ENCODE measurements at places on chromosomes 4 and X.
A peak's percentile ranks its signal among the peaks of the same experiment; 100 is the strongest.

DNA sequence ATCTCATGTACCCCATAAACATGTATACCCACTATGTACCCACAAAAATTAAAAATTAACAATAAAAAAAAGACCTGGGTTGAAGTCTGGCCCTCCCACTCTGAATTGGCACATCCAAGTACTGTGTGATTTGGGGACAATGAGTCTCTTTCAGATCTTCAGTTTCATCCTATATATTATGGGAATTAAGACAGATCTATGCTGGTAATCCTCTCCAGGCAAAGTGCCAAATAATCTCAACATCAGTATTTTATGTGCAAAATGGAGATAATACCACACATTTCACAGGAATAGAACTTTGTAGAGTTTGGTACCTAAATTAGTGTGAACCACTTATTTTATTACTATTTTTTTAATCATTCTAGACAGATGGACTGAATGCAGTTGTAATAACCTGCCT is 11.0 kb upstream of the SCD5 start:
- DNase-seq, result no peak

- DNase-seq, result no peak
These were observed 628.8 kb downstream of the SPRY1 start for GRCh38 chr4:124025428-124025827.

- no peak for DNase-seq
These were observed 345.2 kb upstream of the GRID2 start for GRCh38 chr4:91958596-91958995.

DNA sequence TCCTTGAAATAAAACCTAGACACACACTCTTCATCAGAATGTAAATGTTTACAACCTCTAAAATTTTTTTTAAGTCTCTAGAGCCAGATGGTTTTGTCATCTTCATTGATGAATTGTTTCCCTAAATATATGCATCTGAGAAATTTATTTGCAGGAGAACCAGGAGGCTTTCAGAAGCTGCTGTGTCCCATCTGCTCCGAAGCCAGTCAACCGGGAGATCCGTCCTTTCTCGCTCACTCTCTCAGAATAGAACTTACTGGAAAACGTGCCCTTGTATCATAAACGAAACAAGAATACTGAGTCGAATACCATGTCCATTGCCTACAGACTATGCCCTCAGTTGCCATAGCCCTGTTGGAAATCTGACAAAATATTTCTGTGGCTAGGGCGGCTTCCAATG is 103.5 kb downstream of the SLC34A2 start:
- DNase-seq, result no peak

DNA sequence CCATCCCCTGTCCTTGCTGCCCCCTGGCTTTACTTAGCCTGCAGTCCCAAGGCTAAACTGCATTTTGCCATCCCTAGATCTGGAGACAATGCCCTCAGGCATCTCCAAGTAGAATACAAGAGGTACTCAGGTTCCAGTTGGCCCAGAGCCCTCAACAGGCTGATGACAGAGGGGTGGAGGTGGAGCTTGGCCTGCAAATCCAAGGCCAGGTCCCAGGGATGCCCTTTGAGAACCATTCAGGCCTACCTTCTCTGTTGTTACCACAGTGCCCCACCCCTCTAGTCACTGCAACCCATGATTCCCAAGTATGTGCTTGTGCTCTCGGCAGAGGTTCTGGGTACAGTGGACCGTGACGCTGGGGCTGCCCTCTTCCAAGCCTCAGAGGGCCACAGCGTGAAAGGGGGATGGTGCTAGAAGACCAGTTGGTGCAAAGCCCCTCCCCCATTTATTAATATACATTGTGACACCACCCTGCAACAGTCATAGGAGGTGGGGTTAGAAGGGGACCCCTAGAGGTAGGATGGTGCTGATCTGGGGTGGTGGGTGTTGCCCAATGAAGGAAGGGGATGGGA is 6.4 kb upstream of the UBA1 start:
- no peak for DNase-seq

- DNase-seq, result no peak
These were observed 289.7 kb downstream of the SHOX start for GRCh38 chrX:920234-920799.

DNA sequence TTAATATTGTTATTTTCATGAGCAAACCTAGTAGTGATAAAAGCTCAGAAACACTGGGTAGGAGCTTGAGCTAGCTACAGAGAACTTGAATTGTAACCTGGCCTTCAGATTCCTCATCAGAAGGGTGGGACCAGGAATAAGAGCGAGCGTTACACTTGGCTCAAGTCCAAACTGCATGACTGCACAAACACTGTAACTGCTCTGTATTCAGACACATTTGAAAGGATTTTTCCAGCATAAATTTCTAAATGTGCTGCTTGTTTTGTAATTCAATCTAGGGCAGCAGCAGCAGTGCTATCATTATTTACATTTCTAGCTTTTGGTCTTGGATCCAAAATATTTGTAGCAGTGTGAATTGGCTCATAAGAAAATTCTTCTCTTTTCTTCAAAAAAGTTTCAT is 133.0 kb upstream of the TMLHE start:
- no peak for DNase-seq

GRCh38 chr4:1683736-1684505 is at the start of gene FAM53A:
FAM53A (minus strand) TSS chr4:1684313; CDS start chr4:1668741, 15,572 bp downstream.
- DNase-seq, result peak; percentile 3

GRCh38 chr4:31660916-31661315 is 940.7 kb downstream of the PCDH7 start:
- no peak for DNase-seq

GRCh38 chr4:88960576-88960975 is 96.4 kb downstream of the FAM13A start:
- DNase-seq, result no peak

DNA sequence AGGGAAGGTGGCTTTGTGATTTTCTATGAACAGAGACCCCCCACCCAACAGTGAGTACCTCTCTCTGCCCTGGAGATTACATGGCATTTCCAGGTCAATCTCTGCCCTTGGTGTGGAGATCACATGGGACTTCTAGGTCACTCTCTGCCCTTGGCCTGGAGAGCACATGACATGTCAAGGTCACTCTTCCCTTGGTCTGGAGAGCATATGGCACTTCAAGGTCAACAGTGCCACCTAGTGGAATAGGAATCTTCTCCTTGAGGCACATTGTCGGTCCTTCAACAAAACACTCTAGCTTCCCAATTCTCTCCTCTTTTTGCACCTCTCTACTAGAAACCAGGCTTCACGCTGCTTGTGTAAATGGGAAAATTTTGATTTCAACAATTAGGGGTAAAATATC is 66.2 kb upstream of the TACR3 start:
- no peak for DNase-seq

DNA sequence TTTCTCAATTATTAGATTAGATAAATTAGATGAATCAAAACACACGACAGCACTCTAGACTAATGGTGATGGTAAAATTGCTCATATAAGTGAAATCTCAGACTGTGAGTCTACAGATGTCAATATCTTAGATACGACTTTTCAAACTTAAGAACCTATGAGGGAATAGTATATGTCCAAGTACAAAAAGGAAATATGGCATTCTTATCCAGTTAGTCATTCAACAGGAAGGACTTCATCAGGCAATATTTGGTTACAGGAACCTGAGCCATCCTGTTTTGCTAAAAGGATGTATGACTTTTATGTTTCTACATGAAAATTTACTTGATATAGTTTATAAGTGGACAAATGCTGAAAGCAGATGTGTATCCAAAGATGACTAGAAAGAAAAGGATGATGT is 107.0 kb downstream of the CT47B1 start:
- DNase-seq, result no peak

DNA sequence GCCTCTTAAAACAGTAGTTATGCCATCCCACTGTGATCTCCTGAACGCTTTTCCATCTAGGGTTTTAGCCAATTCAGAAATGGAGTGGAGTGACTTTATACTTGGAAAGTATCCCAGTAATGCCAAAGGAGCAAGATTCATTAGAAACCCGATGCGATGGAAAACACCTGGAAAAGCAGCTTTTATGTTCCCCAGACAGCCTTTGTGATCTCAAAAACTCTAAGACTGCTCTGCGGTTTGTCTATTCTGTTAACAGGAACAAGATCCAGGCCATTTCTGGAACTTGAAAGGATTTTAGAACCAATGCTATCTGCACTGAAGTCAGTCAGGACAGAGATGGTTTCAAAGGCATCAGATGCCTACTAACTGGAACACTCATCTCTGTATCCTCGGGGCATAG is 145.1 kb downstream of the APBB2 start:
- no peak for DNase-seq

- no peak for DNase-seq
These were observed 1638.8 kb upstream of the PCDH7 start for GRCh38 chr4:29081234-29081955.

DNA sequence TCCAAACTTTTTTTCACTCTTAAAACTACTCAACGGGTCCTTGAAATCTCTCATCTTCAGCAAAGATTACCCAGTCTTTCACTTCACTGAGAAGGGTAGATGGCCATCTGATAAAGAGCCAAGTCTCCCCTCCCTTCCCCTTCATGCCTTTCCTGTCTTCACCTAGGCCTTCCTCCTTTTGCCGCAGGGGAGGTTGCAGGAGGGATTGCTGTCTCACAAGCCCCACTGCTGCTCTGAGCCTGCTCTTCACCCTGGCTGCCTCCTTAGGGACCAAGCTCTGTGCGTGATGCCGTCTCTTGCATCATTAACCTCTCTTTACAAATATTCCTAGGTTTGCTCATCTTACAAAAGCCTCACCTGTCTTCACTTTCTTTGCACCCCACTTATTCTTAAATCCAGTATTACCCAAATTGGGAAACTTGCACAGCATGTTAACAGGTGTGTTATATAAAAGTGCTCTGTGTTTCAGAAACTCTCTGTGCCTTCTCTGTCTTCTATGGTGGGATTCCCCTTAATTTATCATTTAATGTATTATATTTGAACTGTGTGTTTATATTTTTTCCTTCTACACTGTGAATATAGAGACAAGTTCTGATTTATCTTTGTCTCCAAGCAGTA is 3.8 kb downstream of the ZFX start:
- no peak for DNase-seq

DNA sequence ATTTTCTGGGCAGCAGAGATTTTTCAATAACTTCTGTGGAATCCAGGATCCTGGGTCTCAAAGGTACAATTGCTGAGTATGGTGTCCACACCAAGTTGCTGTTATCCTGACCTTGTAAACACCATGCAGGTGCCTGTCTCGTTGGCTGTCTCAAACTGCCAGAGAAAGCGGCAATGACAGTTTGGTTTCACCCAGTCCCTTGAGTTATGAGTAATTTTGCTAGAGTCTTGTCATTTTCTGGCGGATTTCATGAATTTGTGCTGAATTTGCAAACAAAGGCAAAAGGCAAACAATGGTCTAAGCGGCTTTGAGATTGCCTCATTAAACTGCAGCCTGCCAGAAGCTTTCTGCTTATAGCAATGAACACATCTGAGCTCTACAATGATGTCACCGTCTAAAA is 847.9 kb downstream of the RAB28 start:
- DNase-seq, result no peak

DNA sequence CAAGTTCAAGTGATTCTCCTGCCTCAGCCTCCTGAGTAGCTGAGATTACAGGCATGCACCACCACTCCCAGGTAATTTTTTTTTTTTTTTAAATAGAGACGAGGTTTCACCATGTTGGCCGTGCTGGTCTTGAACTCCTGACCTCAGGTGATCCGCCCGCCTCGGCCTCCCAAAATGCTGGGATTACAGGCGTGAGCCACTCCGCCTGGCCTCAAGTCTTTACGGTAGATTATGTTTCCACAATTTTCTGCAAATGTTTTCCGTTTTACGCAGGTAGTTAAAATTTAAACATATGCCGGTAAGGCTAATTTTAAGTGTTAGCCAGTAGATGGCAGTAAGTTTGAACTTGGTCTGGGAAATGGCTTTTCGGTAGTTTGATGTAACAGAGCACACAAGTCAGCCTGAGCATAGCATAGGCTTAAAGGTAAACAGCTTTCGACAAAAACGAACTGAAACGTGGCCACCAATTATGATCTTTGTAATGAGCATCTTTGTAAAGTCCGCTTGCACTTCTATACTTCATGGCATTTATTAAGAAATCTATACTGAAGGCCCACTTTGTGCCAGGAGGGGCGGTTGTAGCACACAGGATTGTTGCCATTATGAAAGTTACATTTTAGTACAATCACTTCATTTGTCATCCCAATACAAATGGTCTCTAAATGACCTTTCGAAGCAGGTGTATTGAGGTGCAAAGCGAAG is 31.1 kb downstream of the CCKAR start:
- DNase-seq, result no peak

DNA sequence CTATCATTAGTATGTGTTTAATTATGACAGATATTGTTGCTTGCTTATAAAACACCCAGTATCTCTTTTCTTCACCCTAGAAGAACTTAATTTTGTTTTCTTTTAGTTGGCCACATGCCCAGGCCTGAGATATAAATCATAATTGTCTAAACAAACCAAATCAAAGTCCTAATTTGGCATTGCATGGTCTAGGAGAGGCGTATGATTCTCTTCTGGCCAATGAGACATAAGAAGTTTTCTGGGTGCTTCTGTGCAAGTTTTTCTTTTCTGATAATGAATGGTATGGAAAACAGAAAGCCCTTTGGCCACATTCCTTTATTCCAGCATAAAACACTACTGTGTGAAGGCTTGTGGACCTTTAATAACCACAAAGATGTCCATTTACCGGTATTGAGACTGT is 192.9 kb upstream of the CTSO start:
- DNase-seq, result no peak

GRCh38 chr4:37723067-37723466 is 36.9 kb upstream of the RELL1 start:
- DNase-seq, result no peak

GRCh38 chrX:38538134-38538533 is 23.2 kb upstream of the TSPAN7 start:
- DNase-seq, result no peak

GRCh38 chr4:54941994-54942552 is 183.3 kb downstream of the KDR start:
- DNase-seq, result no peak

DNA sequence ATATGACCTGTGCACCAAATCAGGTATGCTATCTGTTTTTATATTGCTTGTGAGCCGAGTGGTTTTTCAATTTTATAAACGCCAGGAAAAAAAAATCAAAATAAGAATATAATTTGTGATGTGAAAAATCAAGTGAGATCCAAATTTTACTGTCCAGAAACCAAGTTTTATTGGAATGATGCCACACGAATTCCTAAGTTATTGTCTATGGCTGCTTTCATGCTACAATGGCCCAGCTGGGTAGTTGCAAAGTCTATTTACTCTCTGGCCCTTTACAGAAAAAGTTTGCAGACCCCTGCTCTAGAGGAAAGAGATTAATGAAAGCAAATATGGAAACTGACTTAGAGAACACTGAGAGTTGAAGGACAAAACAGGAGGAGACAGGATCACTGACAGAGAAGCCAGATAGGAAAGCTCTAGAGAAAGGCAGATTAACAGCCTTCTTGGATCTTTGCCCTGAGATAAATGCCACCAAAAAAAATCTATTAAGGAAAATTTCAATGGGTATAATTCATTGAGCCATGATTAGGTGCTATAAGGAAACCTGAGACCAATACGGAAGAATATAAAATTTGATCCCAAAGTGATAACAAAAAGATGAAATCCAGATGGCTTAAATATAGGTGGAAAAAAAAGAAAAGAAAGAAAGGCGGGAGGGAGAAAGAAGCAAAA is 29.8 kb downstream of the PRSS12 start:
- DNase-seq, result no peak

- no peak for DNase-seq
These were observed 142.3 kb downstream of the INPP4B start for GRCh38 chr4:142703694-142704309.

All from stimulated activated CD8-positive, alpha-beta memory T cell treated with anti-CD3 and anti-CD28 coated beads, Interleukin-15, amount 100 ng/mL, for 4 hours (primary cell).